ENCODE measurements at places on chromosomes 13 and 19.

DNA sequence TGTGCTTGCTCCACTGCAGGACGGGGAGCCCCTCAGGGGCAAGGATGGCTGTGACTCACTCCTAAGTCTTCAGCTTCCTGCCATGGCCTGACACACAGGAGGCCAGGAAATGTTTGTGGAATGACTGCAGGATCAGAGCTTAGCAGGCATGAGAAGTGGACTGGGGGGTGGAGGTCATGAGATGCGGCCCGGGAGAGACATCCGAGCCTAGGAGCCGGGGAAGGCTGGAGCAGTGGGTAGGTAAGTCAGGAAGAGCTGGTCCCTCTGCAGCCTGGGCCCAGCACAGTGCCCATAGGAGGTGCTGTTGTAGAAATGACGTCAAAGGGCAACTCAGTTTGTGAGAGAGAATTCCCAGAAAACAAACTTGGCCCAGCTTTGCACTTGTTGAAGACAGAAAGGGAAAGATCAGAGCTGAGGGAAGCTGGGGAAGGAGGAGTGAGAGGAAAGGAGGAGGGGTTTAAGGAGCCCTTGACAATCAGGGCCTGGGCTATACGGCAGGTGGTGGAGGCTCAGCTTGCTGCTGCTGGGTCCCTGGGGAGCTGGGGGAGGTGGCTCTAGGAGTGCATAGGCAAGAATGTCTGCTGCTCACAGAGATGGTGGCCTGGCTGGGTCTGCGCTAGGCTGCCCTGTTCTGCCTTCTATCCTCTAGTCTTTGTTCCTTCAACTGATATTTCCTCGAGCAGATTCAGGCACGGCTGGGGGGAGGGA, 18.5 kb downstream of the POU2F2 start:
- DNase-seq, result peak; percentile 76

DNA sequence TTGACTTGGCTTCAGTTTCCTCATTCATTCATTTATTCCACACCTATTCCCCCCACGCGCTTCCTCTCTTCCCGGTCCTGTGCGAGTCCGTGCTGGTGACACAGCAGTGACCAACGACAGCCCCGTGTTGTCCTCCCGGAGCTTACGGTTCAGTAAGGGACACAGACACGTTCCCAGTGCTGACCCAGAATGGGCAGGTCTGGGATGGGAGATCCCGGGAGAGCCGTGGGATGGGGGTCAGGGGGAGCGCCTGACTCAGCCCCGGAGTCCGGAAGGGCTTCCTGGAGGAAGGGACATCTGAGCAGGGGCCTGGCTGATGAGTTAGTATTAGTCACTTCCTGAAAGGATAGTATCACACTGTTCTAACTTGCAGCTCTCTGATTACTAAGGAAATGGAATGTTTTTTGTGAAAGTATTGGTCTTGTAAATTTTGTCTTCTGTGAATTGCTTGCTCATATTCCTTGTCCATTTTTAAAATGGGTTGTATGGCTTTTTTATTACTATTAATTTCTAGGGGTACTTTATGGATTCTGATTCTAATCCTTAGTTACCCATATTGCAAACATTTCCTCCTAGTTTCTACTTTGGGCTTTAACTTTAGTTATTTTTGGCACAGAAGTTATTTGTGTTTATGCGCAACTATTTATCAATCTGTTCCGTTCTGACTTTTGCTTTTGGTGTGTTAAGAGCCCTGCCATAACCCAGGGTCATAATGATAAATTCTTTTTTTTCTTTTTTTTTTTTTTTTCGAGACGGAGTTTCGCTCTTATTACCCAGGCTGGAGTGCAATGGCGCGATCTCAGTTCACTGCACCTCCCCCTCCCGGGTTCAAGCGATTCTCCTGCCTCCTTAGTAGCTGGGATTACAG, 708 bp upstream of the ERCC1 start:
- DNase-seq, result peak; percentile 37

DNA sequence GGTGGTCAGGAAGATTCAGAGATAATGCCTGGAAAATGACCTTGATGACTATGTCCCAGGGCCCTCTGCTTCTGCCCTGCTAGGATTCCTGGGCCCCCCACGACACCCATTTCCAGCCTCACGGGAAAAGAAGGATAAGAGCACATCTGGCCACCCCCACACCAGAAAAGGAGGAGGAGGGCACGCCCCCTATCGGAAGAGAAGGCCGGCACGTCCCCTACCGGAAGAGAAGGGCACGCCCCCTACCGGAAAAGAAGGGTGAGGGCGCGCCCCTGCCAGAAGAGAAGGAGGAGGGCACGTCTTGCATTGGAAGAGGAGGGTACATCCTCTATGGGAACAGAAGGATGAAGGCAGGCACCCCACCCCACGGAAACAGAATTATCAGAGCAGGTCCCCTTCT, 84.3 kb downstream of the IER2 start:
- peak; percentile 88 for DNase-seq

GRCh38 chr13:37442996-37443395, 155.6 kb downstream of the POSTN start:
- DNase-seq, result no peak

GRCh38 chr13:96783511-96783910, 210.8 kb downstream of the OXGR1 start:
- no peak for DNase-seq

DNA sequence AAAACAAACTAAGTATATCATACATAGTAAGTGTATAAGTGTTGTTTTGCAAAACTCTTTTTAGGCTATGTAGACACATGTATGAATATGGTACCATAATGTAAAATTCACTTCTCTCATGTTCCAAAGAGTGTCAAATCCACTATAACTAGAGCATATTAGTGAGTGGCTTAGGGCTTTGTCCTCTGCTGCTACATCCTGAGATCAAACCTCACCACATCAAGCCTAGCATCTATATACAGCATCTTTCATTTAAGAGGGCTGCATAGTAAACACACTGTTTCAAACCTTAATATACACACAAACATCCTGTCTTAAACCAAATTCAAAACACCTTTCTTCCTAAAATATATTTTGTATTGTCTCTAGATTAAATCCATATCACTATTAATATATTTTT, 38.7 kb downstream of the ELF1 start:
- no peak for DNase-seq

DNA sequence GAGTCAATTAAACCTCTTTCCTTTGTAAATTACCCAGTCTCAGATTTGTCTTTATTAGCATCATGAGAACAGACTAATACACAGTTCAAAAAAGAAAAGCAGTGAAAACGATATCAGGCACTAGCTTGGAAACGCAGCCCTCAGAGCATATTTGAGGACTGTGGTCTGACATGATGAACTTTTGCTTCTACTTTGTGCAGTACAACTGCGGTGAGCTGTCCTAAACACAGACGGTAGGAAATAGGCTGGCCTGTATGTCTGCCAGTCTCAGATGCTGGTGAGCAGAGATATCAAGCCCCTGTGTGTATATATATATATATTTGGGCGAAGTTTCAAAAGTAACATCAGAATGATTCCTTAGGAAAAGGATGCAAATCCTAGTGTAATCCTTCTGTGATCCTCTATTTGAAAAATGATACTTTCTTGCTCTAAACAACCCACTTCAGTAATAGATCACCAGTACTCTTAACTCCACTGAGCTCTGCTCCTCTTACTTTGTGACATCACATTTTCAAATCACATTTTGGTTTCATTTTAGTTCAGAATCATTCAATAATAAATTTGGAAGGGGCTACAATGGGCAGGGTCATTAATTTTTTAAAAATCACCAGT, 74.4 kb downstream of the TNFRSF19 start:
- DNase-seq, result no peak

GRCh38 chr13:67833564-67833963, 603.4 kb upstream of the PCDH9 start:
- no peak for DNase-seq

GRCh38 chr13:111486331-111486730, 165.9 kb downstream of the TEX29 start:
- no peak for DNase-seq

DNA sequence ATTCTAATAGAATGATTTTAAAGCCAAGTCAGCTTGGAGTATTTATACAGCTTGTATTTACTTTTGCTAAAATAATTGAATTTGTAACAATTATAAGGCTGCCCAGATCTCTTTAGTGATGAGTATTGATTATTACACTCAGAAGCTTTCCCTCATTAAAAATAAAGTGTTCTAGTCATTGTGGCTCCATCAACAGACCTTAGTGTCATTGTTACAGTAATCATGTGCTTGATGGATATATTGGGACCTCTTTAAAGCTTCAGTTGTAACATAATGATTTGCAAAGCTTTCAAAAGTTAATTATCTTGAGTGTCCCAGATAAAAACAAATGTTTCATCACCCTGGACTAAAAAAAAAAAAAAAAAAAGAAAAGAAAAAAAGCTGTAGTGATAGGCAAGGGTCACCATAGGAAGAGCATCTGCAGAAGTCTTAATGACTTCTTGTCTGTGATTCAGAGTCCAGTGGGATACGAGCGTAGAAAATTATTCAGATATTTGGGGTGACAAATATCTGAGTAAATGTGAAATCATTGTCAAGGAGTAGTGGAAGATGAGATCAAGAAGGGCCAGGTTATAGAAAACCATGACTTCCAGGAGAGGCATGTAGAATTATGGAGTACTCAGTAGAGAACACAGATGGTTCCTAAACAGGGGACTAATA, 369.6 kb downstream of the DCT start:
- no peak for DNase-seq

DNA sequence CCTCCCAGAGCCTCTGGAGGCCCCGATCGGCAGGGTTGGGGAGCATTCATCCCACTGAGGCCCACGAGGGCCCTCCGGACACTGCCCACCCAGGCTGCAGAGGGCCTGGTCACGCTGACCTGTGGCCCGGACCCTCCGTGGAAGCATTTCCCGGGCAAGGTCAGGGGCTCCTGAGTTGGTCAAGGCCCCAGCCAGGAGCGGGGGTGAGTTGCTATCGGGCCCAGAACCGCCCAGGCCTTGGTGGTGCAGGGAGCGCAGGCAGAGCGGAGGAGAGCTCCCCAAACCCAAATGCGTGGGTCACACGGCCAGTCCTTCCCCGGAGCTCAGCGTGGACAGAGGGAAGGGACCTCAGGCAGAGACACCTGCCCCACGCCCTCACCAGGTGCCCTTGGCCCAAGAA, 25.7 kb downstream of the GPX4 start:
- DNase-seq, result no peak

DNA sequence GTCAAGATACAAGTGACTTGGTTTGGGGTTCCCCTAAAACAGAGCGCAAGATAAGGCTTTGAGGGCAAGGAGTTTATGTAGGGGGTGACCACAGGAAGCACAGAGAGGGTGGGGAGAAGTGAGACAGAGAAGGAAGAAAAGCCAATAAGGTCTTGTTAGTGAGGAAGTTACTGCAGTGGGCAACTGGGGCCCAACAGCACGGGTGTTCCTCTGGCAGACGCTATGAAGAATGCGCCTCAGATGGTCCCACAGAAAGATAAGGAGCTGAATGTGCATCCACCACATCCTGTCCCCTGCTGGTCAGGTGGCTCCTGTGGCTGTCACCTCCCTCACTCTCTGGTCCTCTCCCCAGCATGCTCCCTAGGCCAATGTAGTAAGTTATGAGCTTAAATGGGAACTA, 333.5 kb downstream of the TSHZ3 start:
- no peak for DNase-seq

- DNase-seq, result peak; percentile 60
Measured at GRCh38 chr19:5974721-5975387, 3.1 kb downstream of the RANBP3 start.

- peak; percentile 28 for DNase-seq
Measured at GRCh38 chr13:26529441-26529840, 28.0 kb upstream of the WASF3 start.

GRCh38 chr19:50238043-50238442, 34.6 kb downstream of the MYH14 start:
- no peak for DNase-seq

- DNase-seq, result no peak
Measured at GRCh38 chr19:18526316-18526715, 4.4 kb upstream of the ELL start.

DNA sequence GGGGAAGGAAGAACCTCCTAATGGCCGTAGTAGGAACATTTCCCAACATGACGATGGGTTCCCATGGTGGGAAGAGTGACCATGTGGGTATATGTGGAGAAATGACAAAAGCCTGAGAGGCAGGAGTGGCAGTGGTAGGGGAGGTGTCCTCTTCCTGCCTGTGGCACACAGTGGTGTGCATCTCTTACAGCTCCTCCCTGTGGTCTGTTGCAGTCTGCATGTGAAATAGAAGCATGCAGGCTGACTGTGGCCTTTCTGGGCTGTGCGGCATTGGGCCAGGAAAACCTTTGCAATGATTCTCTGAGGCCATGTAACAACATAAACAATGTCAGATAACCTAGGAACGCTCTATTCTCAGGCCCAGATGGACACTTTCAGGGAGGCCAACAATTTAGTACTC, 84.0 kb downstream of the LACC1 start:
- DNase-seq, result no peak

- DNase-seq, result peak; percentile 57
Measured at GRCh38 chr19:29576761-29577648, 29.1 kb upstream of the POP4 start.

DNA sequence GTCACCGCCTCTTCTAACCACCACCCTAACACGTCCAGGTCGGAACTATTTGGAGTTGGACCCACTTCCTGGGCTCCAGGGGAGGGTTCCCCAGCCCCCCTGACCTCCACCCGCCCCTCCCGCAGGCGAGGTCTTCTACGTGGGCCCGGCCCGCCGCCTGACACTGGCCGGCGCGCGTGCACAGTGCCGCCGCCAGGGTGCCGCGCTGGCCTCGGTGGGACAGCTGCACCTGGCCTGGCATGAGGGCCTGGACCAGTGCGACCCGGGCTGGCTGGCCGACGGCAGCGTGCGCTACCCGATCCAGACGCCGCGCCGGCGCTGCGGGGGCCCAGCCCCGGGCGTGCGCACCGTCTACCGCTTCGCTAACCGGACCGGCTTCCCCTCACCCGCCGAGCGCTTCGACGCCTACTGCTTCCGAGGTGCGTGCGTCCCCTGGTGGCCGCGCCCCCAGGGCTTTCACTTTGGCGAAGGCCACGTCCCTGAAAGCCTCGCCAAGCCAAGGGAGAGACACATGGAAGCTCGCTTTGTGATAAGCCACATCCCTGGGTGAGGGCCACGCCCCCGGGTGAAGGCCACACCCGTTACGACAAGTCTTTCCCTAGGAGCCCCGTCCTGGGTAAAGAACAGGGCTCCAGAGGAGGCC, 13.2 kb downstream of the NCAN start:
- peak; percentile 92 for DNase-seq

- peak; percentile 63 for DNase-seq
Measured at GRCh38 chr19:10286803-10287737, at the start of gene ICAM4. ICAM4 (plus strand) TSS chr19:10286955; CDS start chr19:10287013, 58 bp downstream.

All from GM13977 (cell line).